NCI-H1417 treated with DMSO at 0.1 percent for 48 hours (cell line): ENCODE measurements at places on chromosomes 12 and 14.

DNA sequence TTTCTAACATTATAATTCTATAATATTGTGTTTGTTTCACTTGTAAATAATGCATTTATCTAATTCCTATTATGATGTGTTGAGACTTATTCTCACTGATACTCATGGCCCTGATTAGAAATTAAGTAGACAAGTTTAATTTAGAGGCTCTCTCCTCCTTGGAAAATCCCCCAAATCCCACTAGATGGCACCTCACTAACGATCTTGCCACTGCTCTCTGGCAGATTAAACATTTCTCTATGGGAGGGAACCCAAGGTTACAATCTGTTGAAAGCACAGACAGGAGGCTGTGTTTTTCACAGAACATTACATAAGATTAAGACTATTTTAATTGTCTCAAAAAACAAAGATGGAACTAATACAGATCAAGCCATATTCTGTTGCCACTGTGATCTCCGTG lies 318.7 kb downstream of the LRFN5 start:
- peak; percentile 27 for DNase-seq

- DNase-seq, result no peak
Measured at GRCh38 chr14:60089221-60089620, 2.5 kb upstream of the PCNX4 start.

GRCh38 chr12:52062167-52063081 lies 7.4 kb upstream of the ATG101 start:
- no peak for DNase-seq

DNA sequence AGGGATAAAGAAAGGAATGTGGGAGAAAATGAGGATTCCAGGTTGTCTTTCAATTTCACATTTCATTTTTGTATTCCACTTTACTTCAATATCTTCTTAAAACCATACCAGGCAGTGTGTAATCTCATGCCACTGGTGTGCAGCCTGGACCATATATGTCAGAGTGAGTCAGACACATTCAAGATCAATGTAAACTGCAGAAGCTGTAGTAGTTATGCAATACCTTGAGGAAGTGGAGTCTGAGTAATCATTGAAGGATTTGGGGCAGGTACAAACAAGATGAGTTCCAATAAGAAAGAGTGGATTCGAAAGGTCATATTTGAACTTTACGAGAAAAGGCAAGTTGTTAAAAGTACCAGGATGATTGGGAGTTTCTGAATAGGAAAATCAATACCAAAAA lies 14.1 kb downstream of the PLCZ1 start:
- no peak for DNase-seq

GRCh38 chr14:37526994-37527393 lies 68.1 kb downstream of the FOXA1 start:
- DNase-seq, result no peak

- no peak for DNase-seq
Measured at GRCh38 chr12:122937622-122938091, 28.6 kb downstream of the ABCB9 start.

DNA sequence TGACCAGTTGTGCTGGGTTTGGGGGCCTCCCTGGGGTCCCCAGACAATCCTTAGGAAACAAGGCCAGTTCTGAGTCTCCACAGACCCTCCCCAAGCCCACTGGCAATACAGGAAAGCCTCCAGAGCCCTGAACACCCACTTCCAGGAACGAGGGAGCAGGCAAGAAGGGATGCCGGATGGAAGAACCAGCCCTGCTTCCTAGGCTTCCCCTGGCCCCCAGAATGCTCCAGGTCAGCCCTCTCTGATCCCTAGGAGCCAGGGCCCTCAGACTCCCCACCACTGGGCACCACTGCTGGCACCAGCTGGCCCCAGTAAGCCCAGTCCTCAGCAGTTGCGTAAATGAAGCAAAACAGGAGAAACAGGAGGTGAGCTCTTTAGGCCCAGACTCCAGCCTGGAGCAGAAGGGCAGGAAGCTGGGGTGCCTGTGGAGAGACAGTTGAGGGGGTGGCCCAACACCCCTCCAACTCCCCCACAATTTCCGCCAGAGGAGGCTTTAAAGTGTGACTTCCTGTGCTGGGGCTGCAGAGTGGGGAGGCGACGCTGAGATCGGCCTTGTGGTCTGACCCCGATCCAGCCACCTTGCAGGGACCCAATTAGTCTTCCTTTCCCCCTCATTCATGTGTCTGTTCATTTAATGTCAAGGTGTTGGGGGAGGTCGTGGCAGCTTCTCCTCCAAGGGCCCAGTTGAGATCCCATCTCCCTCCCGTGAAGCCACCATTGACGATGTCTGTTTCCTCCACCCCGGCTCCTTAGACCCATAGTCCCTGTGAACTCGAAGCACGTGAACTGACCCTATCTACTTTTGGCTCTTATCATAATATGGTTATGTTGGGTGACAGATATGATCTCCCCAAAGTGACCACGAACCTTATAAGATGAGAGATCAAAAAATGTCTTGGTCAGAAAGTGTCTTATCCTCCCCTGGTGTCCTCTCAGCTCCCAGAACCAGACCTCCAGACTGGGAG lies 4.7 kb downstream of the TNFRSF1A start:
- DNase-seq, result no peak

DNA sequence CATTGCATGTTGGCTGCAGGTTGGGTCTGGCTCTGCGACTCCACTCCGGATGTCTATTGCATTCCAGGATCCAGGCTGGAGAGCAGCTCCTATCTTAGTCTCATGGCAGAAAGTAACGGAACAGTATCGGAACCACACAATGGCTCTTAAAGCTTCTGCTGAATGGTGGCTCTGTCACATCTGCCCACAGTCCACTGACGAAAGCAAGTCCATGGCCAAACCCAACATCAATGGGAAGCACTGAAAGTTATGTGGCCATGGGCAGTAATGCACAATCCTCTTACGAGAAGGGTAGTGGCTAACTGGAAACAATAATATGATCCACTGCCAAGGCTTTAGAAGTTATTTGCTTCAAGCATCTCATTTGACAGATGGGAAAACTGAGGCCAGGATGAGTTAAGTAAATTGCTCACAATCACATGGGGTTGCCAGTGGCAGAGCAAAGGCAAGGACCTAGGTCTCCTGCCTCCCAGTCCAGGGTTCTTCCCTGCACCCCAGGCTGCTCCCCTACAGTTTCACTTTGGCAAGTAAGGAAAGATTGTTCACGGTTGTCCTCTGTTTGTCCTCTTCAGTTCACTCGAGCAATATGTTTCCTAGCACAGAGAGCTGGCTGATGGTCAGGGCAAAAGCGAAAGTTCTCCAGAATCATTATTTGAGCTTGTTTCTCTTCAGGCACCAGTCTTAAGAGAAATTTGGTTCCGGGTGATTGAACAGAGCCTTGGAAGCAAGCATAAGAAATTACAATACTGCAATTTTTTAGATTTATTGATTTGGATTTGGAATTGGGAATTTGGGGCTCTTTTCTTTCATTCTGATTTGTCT lies 54.2 kb downstream of the CKAP4 start:
- DNase-seq, result no peak

GRCh38 chr12:109962398-109962797 lies 33.8 kb downstream of the GIT2 start:
- DNase-seq, result no peak

DNA sequence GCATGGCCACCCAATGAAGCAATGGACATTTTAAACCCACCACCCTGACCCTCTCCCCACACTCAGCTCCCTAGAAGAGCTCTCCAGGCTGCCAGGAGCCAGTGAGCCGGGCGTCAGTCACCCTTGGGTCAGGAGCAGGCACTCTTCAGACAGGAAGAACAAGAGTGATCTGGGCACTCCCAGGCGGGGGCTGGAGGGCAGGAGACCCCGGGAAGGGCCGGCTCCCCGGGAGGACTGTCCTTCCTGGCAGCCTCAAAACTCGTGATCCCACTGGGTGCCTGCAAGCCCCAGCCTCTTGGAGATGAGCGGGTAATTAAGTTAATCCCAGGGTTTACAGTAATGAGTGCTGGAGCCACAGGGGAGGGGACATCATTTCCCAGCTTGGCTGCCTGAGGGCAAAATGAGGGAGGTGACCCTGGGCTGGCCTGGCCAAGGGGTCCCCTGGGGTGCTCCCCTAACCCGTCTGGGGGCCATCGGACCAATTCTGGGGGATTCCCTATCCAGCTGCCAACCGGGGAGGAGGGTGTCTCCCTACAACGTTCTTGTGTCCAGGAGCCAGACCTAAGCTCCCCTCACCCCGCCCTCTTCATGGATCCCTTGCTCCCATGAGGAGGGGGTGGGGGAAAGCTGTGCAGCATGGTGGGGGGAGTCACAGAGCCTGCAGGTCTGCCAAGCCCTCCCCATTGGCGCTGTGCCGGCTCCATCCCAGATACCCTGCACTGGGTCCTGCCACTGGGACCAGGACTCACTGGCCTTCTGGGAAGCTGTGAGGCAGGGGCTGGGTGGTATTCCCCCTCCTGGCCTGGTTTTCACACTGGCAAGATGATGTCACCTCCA lies 59.2 kb downstream of the CCNK start:
- no peak for DNase-seq

DNA sequence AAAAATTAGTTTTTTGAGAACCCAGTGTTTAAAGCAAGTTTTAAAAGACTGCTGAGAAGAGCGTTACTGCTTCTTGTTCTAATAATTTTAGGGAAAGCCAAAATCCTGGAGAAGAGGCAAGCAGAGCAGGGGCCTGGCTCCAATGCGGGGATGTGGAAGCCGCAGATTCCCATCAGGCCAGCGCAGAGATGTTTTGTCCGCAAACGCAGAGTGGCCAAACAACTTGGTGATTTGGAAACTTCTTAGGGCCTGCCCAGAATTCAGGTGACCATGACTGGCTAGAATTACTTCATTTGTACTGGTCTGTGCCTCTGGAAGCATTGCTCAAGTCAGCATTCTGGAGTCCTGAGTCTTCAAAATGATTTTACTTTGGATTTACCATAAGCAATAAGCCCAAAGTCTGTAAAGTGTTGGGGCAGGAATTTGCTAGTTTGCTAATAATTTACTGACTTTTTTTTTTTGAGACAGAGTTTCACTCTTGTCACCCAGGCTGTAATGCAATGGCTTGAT lies 208.4 kb downstream of the PPM1H start:
- no peak for DNase-seq

DNA sequence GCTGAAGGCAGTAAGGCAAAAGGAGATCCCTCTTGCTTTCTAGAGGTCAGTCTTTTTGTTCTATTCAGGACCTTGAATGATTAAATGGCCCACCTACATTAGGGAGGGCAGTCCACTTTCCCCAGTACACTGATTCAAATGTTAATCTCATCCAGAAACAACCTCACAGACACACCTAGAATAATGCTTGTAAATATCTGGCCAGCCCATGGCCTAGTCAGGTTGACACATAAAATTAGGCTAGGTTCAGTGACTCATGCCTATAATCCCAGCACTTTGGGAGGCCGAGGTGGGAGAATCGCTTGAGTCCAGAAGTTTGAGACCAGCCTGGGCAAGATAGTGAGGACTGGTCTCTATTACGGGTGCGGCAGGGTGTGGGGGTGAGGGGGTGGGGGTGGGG lies 43.5 kb downstream of the MIPOL1 start:
- no peak for DNase-seq

DNA sequence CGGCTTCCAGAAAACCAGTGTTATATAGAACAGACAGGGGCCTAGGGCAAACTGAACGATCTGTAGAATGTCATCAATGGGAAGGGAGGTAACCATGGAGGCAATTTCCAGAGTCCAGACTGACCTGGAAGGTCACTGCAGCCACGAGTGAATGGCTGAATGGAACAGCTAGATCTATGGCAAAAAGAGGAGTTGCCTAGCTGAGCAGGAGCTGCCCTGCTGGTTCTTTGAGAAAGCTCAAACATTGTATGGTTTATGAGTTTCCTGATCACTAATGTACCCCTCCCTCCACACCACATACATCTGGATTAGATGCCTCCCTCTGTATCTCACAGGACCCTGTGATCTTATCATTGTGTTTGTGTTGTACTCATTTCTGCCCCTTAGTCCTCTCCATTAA lies 1.0 kb upstream of the RERG start:
- no peak for DNase-seq

GRCh38 chr12:5051334-5051733 lies 7.7 kb downstream of the KCNA5 start:
- no peak for DNase-seq

DNA sequence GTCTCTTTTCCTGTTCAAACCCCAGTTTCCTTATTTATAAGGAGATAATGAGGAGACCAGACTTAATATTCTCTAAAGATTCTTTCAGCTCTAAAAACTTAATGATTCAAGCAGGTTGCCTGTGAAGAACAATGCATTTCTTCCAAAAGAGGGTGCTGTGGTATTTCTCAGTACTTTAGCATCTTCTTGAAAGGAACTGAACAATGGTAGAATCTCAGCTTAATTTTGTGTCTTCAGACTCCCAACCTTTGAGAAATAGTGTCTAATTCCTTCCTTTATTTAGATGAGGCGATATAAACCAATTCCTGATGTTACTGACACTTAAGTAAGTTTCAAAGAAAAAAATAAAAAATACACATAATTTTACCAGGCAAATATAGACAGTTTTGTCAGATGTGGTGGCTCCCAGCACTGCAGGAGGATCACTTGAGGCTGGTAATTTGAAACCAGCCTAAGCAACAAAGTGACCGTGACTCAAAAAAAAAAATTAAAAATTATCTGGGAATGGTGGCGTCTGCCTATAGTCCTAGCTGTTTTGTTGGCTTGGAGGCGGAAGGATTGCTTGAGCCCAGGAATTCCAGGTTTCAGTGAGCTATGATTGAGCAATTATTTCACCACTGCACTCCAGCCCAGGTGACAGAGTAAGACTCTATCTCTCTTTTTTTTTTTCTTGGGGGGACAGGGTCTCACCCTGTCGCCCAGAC lies 76.9 kb upstream of the PSMA6 start:
- no peak for DNase-seq

- DNase-seq, result no peak
Measured at GRCh38 chr12:126424696-126425095, 1359.5 kb downstream of the AACS start.

GRCh38 chr12:63888908-63889635 lies 44.6 kb downstream of the SRGAP1 start:
- no peak for DNase-seq

- no peak for DNase-seq
Measured at GRCh38 chr12:108033090-108033489, 96.0 kb upstream of the WSCD2 start.

GRCh38 chr14:100711493-100711892 lies 15.2 kb upstream of the DLK1 start:
- DNase-seq, result no peak

DNA sequence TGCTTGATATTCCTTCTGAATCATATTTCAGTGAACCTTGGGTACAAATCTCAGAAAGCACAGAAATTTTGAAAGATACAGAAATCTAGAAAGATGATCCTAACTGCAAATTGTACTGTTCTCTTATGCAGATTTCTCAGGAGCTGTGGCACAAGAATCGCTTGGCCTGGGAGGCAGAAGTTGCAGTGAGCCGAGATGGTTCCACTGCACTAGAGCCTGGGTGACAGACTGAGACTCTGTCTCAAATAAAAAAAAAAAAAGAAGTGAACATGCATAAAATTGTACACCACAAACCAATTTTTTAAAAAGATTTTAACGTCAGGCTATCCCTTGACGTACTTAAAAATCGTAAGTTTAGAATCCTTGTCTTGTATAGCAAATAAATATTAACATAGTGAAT lies 31.3 kb downstream of the SCAF11 start:
- no peak for DNase-seq
